ENCODE measurements at places on chromosomes 2 and 18.

- DNase-seq, result no peak
Measured at GRCh38 chr2:105113616-105114291, 75.9 kb downstream of the MRPS9 start.

- no peak for DNase-seq
Measured at GRCh38 chr18:79887181-79888000, 64.1 kb downstream of the SLC66A2 start.

DNA sequence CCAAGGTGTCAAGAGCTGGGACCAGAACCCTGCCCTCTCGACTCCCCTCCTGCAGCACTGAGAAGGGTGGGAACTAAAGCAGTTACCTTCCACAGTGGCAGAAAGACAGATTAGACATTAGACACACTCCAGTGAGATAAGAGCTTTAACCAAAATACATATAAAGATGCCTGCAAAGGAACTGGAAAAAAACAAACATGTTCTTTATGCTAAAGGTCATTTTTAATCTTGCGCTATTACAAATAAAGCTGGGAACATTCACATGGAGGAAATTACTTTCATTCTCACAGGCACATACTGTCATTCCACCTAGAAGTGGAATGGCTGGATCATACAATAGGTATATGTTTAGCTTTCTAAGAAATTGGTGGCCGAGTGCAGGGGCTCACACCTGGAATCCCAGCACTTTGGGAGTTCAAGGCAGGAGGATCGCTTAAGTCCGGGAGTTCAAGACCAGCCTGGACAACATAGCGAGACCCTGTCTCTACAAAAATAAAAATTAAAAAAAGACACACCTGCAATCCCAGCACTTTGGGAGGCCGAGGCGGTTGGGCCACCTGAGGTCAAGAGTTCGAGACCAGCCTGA, 41.9 kb downstream of the C2orf76 start:
- DNase-seq, result no peak

DNA sequence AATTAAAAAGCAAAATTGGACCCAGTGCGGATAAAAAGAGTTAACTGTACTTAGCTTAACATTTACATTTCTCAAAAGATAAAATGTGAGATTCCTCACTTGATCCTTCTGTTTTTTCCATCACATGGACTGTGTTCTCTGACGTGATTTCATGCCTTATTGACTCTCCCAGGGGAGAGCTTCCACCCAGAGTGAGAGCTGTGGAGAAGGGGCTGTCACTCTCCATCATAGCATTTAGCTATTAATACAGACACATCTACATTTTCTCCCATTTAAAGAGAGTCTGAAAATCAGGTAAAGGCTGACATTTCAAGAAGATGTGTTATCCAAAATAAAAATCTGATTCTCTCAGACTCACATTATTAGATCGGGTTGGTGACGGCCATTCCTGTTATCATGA, 493.8 kb downstream of the FBXO15 start:
- DNase-seq, result no peak

DNA sequence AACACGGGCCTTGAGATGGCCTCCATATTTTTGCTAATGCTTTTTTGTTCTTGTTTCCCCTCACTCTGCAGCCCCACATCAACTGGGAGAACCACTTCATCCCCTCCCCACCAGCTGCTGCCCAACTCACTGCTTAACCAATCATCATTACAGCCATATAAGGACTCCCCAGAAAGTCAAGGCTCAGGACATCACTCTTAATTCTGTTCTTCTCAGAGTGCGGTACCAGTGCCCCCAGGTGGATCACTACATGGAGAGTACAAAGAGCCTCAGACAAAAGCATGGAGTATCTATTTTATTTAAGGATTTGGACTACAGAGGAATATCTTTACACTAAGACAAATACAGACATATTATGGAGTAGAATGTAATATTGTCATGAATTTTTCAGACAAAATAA, 340.6 kb downstream of the PAX3 start:
- DNase-seq, result no peak

GRCh38 chr2:118091140-118091478, 2.8 kb downstream of the INSIG2 start:
- DNase-seq, result no peak

- no peak for DNase-seq
Measured at GRCh38 chr2:51553476-51553875, 521.5 kb upstream of the NRXN1 start.
